ENCODE measurements at places on chromosomes 5 and 9.

DNA sequence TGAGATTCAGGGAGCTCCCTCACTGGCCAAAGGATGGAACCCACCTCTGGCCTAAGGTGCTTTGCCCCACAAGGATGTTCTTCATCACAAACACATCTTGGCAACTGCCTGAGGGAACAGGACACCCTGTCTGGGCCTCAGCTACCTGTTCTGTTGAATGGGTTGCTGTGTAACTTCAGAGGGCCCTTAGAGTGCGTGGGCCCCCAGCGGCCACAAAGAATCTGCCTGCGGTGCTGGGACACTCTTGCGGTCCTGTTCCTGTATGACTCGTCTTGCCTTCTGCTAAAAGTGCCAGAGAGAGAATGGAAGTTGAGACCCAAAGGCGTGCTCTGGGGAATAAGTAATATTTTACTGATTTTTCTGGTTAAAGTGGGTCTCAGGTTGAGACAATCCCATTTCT lies 14.1 kb upstream of the RPL26L1 start:
- no peak for DNase-seq

- no peak for DNase-seq
These were observed 893.2 kb downstream of the DTWD2 start for GRCh38 chr5:118095115-118095514.

- peak; percentile 81 for DNase-seq
These were observed 19.4 kb downstream of the GBGT1 start for GRCh38 chr9:133144142-133144903.

DNA sequence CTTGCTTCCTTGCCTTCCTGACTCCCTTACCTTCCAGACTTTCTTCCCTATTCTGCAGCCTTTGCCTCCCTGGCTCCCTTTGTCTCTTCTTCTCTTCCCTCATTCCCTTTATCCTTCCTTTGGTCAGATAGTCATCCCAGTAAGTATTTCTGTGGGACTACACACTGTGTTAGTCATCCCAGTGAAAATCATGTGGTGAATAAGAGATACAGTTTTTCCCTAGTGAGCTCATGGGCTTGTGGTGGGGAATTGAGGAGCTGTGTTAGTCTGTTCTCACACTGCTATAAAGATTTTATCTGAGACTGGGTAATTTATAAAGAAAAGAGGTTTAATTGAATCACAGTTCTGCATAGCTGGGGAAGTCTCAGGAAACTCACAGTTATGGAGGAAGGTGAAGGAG lies 109.8 kb upstream of the EDIL3 start:
- DNase-seq, result no peak

GRCh38 chr5:117872798-117873368 lies 1115.5 kb downstream of the DTWD2 start:
- no peak for DNase-seq

- no peak for DNase-seq
These were observed 10.7 kb downstream of the DIRAS2 start for GRCh38 chr9:90631964-90632363.

DNA sequence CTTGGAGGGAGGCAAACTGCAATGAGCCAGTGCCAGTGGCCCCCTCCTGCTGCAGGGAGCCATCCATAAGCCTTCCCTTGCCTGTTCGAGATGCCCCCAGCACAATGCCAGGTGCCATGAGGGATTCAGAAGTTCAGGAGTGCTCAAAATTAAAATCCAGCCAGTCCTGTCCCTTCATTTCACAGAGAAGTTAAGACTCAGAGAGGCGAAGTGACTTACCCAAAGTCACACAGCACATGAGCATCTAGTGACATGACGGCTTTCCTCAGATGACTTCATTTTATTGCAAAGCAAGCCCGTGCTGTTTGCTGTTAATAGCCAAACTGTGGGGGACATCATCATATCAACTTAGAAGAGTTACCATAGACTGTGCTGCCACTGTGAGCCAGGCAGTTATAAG lies 69.3 kb upstream of the SAP30L start:
- no peak for DNase-seq

DNA sequence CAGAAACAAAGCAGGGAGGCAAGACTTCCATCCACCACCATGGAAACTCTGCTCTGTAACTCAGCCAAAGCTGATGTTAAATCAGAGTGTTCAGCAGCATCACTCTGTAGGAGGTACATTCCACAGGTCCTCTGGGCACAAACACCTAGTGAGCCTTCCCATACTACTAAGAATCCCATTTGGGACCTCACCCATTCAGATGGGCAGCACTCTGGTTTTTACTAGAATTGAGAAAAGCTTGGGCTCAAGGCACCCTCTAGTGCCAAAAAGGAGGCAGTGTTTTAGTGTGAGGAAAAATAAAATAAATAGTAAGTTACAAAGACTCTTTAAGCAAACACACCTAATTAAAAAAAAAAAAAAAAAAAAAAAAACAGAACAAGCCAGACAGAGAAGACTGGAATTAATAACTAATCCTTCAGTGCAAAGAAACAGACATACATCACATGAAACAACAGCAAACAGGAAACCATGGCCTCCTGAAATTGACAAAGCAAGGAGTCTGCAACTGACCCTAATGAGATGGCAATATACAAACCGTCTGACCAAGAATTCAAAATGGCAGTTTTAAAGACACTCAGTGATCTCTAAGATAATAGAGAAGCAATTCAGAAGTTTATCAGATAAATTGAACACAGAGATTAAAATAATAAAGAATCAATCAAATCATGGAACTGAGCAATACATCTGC lies 159.5 kb downstream of the GNA14 start:
- DNase-seq, result no peak

DNA sequence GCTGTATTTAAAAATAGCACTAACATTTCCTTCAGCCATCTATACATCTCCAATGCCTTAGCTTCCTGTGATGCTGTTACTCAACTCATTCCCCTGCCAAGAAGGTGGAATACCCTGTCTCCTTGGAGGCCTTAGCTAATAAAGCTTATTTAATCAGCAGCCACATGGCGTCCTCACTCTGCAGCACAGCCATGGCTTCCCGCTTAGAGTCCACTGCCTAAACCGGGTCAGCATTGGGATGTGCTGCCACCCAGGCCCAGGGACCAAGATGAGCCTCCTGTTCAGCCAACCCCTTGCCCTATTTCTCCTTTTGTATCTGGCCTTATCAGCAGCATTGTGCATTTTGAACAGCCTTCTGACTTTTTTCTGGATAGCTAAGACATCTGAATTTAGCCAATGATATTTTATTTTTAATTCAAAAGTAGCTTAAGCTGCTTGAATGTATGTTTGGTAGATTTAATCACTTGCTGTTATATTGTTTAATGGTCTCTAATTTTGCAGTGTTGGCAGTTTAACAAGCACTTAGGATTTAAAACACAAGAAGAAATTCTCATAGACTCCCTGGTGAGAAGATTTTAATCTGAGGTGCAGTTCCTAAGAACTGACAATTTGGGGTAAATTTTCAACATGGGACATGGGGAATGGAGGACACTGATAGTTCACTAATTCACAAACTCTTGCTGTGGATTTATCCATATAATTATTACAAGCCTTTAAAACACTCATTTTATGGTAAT lies 113.0 kb downstream of the RPS23 start:
- no peak for DNase-seq

- DNase-seq, result no peak
These were observed 211.7 kb upstream of the ADAMTS16 start for GRCh38 chr5:4928409-4928808.

DNA sequence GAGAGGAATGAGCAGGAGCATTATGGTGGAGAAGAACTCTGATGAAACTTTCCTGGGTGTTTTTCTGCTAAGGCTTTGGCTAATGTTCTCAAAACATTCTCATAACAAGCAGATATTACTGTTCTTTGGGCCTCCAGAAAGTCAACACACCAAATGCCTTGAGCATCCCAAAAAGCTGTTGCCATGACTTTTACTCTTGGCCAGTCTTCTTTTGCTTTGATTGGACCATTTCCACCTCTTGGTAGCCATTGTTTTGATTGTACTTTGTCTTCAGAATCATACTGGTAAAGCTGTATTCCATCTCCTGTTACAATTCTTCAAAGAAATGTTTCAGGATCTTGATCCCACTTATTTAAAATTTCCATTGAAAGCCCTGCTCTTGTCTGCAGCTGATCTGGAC lies 139.6 kb downstream of the MAN2A1 start:
- DNase-seq, result no peak

GRCh38 chr5:67030289-67031056 lies 166.1 kb downstream of the CD180 start:
- DNase-seq, result no peak

- DNase-seq, result no peak
These were observed 40.6 kb downstream of the SH3PXD2B start for GRCh38 chr5:172413601-172414171.

DNA sequence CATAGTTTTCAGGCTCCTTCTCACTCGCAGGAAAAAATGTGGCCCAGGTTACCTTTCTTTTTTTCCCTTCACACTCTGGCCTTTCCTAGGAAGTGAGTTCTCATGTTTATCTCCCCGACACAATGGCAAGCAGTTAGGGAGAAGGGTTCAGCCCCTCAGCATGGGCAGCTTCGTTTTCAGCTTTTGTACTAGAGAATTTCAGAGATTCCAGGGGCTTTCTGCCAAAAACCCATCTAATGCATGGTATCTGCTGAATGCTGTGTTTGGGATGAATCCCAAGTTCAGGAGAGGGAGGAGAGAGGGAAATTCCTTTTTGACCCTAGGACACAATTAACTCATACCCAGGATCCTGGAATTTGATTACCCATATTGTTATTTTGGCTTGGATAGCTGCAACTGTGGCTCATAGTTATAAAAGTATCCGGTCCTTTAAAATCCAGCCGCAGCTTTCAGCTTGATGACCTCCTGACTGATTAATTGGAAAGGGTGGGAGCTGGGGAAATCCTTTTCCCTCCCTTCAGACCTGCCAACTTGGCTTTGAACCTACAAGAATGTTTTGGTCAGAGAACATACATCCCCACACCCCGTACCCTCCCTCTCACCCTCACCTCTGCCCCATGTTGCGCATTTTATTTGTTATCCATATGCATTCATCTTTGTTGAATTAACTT lies 78.4 kb downstream of the TMEM252 start:
- DNase-seq, result no peak

DNA sequence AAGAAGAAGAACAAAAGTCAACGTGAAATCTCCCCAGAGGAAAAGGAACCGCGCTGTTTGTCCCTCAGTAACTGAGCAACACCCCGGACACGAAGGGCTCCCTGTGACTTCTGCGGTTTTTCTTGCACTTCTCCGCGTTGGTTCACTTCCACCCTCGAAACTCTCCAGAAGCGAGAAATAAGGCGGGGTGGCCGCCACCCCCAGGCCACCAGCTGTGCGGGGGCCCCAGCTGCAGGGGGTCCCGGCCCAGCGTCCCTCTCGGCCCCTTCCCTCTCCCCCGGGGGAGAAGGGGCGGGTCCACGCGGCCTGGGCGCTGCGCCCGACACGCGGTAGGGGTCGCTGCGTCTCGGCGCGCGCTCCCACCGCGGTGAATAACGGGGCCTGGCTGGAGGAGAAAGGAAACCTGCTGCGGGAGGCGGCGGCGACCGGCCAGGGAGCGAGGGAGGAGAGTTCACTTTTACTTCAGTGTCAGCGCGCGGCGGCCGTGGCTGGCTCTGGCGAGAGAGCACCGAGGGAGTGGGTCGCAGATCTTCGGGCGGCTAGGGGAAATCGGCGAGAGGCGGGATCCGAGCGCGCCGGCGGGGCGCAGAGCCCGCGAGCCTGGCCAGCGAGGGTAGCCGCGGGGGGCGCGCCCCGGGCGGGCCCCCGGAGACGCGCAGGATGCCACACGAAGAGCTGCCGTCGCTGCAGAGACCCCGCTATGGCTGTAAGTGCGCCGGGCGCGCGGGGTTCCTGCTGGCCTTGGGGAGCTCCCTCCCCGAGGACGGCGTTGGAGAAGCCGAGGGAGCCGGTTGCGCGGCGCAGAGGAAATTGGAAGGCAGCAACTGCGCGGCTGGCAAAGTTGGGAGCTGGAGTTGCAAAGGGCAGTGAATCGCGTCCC lies at the start of gene IQGAP2:
IQGAP2 (plus strand) TSS at position 400 of the 880 bp plus-strand sequence; CDS start at position 661, 261 bp downstream.
- DNase-seq, result peak; percentile 50

GRCh38 chr5:139817362-139817761 lies 21.8 kb downstream of the PSD2 start:
- no peak for DNase-seq

- DNase-seq, result no peak
These were observed 132.9 kb upstream of the ANKH start for GRCh38 chr5:15004506-15004905.

DNA sequence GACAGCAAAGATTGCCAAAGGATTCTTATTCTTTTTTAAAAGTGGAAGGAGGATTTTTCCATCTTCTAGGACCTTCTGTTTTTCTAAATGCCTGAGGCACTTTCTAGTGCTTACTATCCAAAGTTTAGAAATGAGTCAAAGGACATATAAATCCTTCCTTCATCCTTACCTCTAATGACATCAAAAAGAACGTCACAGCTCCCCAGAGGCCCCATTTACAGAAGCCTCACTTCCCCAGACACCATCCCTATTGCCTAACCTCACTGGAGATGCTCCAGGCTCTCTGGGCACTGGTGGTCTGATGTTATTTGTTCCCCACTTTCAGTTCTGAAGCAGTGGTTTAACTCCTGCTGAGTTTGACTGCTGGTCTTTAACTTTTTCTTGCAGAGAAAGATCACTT lies 504.3 kb downstream of the AGTPBP1 start:
- DNase-seq, result no peak

GRCh38 chr5:154384480-154385235 lies 61.1 kb upstream of the SAP30L start:
- DNase-seq, result no peak

GRCh38 chr5:59034498-59035186 lies 451.8 kb downstream of the RAB3C start:
- DNase-seq, result no peak

DNA sequence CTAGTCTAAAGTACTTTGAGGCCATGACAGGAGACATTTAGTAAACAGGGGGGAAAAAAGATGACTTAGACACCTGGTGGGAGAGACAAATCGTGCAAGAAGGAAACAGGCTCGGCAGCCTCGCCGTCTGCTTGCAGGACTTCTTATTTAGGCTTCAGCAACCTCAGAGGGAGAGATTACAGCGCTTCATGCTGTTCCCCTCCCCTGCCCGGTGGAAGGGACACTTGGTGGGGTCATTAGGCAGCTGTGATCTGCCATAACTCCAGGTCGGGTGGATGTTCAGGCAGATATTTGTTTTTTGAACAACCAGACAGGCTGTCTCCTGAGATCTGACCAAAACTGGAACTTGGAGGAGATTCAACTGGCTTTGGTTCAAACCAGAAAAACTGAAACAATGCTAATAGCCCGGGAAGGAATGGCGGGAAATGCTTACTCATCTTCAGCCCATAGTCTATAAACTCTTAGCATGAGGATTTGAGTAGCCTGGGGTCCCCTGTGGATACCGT lies 38.1 kb upstream of the CD180 start:
- peak; percentile 39 for DNase-seq

- DNase-seq, result no peak
These were observed 12.8 kb downstream of the JADE2 start for GRCh38 chr5:134538296-134538695.

DNA sequence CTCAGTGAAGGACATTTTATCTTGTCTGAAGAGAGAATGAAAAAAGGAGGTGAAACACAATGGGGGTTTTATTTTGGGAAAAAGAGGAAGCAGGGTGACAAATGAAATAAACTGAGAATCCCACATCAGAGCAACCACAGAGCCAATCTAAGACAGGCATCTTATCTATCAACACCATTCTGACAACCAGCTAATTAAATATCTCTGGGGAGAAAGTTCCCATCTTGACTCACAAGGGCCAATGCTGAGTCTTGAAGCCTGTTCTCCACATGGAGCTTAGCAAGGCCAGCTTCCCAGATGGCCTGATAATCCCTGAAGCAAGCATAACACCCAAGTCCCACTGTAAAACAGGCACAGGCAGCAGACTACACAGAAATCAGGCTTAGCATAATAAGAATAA lies 30.4 kb downstream of the DPYSL3 start:
- no peak for DNase-seq
